ENCODE measurements at places on chromosomes 3 and 15.

DNA sequence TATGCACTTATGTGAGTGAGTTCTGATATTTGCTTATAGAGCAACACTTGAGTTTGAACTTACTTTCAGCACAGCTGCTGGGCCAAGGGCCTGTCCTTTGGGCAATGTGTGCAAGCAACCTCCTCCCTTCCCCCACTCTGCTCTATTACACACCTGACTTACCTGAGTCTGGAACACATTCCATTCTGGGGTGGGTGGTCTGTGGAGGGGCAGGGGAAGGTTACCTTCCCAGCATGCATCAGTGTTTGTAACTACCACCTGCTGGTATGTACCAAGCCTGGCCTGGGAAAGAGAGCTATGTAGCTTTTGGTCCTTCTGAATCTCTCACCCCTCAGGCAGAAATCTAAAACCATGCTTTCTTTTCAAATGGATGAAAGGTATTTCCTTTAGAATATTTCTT, 103.0 kb downstream of the ISL2 start:
- no peak for DNase-seq

GRCh38 chr3:50423543-50423942, 64.2 kb upstream of the TMEM115 start:
- DNase-seq = no peak

DNA sequence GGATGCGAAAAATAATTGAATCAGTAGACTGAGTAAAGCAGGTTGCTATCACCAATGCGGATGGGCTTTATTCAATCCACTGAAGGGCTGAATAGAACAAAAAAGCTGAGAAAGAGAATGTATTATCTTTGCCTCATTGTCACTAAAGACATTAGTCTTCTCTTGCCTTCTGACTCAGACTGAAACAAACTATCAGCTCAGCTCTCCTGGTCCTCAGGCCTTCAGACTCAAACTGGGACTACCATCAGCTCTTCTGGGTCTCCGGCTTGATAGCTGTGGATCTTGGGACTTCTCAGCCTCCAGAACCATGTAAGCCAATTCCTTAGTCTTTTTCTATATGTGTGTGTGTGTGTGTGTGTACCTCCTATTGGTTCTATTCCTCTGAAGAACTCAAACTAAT, 12.6 kb downstream of the IFT57 start:
- DNase-seq = no peak

- no peak for DNase-seq
Measured at GRCh38 chr3:126546549-126547239, 12.0 kb downstream of the C3orf22 start.

DNA sequence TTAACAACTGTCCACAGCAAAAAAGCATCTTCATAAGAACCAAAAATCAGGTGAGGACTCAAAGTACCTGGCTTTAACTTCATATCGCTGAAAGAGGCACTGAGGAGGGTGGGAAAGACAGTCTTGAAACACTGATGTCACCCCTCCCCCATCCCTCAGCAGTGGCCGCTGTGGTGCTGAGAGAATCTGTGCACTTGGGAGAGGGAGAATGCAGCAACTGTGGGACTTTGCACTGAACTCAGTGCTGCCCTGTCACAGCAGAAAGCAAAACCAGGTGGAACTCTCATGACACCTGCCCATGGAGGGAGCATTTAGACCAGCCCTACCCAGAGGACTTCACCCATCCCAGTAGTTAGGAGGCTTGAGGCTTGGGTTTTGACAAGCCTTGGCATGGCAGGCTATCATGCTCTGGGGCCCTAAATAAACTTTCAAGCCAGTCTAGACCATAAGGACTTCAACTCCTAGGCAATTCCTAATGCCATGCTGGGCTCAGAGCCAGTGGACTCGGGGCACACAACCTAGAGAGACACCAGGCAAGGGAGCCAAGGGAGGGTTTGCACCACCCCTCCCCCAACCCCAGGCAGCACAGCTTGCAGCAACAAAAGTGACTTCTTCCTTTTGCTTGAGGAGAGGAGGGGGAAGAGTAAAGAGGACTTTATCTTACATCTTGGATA, 6.1 kb upstream of the ZSCAN2 start:
- no peak for DNase-seq

DNA sequence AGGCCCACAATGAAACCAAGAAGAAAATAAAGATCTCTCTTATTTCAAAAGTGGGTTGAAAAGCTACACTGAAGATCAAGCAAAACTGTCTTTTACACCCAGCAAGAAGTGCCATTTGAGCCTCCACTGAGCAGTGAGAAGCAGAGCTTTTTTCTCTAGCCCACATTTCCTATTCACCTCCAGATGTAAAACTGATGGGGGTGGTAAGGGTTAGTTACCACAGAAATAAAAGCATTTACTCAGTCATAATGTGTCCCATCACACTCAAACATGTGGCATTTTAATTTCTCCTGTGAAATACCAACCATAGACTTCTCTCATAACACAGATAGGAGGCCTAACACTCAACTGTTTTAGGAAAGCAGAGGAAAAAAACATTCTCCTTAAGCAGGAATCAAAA, 21.0 kb downstream of the IFT57 start:
- DNase-seq = no peak
